ENCODE measurements at places on chromosomes 1 and 21. TPM values are rescaled to one million over a fixed set of nuclear protein-coding genes. Genes with fewer than 3 reads are reported as not detected.

DNA sequence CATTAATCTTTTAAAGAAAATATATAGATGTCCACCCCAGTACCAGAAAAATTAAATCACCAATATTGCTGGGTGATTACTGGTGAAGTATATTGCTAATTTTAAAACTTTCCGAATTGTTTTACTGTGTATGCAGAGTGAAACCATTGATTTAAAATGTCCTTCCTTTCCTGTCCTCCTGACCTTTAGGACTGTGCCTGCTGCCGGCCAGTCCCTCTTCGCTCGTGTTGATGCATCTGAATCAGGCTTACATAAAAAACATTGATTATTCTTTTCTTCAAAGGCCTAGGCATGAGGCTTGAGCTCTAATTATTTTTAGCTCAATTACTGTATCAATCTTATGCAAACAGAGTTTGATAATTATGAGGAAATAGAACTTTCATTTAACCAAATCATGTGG lies 1128.1 kb downstream of the BRINP3 start:
- no peak for DNase-seq

DNA sequence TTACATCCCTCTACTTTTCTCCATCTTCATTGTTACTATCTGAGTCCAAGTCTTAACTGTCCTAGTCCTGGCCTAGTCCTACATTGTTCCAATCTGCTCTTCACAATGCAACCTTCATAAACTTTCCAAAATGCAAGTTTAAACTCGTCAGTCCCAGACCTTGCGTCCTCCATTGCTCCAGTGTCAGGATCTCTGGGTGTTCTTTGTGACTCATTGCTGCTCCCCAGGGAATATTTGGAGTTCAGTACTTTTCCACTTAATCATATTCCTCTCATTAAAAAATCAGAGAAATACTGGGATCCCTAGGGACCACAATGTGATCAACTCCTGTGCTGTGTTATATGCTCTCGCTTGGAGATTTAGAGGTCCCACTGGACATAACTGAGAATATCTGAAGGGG lies 18.0 kb upstream of the KPRP start:
- DNase-seq: no peak

DNA sequence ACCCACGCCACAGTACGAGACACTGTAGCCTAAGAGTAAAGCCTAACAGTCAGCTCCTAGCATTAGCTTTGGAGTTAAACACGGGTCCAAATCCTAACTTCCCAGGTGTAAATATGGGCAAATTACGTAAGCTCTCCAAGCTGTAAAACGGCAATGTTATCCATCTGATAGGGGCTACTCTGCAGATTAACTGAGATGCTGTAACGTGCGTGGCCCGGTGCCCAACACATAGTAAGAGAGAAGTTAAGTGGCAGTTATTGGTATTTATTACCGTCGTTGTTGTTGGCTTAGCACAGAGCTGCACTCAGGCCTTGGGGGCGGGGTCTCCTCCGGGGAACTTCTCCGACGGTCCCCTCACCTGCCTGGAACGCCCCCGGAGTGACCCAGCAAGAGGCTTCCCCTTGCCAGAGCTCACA lies 457 bp downstream of the TRAPPC3 start:
- DNase-seq: no peak

DNA sequence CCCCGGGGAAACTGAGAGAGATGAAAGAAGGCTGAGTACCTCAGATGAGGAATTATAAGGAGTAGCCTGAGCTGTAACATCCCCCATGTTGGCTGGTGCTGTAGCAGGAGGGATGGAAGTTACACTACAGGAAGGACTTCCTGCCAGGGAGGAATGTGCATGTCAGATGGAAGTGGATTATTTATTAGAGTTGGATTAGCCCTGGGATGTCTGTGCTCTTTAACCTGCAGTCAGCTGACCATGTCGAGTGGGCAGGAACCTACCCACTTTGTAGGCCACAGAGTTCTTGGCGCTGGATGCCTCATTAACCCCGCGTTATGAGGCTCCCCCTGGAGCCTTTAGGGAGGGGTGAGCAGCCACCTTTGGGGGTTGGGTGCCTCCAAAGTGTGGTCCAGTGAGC lies 757 bp upstream of the SEMA4A start:
- DNase-seq: no peak

DNA sequence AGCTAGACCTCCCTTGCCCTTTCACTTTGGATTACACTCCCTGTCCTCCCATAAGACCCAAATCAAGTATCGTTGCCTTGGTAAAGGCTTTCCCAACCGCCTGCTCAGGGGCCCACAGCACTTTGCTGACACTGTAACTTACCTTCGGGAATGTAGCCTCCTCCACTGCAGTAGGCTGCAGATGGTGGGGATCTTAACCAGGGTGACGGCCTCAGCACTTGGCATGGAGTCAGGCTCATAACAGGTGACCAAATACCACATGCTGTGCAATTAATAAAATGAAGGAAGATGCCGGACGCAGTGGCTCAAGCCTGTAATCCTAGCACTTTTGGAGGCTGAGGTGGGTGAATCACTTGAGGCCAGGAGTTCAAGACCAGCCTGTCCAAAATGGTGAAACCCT lies 88.7 kb upstream of the IRF2BP2 start:
- DNase-seq: no peak

- no peak for DNase-seq
Measured at GRCh38 chr21:45108808-45109781, 34.7 kb downstream of the ADARB1 start.

AGO4 gene
- 8.7 TPM for total RNA-seq

DNA sequence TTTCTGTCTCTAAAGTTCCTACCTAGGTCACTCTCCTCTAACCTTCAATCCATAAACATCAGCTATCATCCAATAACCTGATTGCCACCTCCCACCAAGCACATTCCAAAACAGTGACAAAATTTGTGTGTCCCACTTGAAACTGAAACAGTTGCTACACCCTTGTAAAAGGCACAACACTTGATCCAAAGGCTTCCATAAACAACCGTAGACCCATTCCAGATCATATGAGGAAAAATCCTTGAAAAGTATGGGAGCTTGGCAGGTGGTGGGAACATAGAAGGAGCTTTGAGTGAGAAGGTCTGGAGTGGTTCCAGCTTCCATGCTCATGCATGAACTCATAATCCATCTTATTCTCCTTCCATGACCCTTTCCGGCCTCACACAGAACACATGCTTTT lies 82.0 kb upstream of the ATP1A1 start:
- no peak for DNase-seq

- no peak for DNase-seq
Measured at GRCh38 chr1:11107599-11107998, 7.9 kb upstream of the EXOSC10 start.

DNA sequence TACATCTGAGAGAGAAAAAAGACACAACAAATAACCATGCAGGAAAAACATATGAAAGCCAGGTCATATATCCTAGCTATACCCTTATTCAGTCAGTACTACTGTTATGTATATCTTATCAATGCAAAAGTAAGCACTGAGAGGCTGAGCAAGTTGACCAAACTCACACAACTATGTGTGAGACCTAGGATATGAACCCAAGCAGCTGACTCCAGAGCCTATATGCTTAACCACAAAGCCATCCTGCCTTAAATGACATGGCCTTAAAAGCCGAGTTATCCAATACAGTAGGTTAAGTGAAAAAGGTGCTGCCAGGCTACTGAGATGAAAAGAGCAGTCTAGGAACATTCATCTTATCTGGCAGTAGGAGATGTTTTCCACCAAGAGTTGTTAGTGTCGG lies 151.6 kb downstream of the RERE start:
- no peak for DNase-seq

- DNase-seq: no peak
Measured at GRCh38 chr1:222275001-222275728, 272.7 kb downstream of the HHIPL2 start.

NKAIN1 gene
- total RNA-seq: 35.3 TPM

- DNase-seq: no peak
Measured at GRCh38 chr1:77876884-77877283, 11.5 kb upstream of the NEXN start.

NBPF3 gene
- 17.2 TPM for total RNA-seq

GRCh38 chr1:203858055-203858454 lies 3.3 kb upstream of the SNRPE start:
- no peak for DNase-seq

DNA sequence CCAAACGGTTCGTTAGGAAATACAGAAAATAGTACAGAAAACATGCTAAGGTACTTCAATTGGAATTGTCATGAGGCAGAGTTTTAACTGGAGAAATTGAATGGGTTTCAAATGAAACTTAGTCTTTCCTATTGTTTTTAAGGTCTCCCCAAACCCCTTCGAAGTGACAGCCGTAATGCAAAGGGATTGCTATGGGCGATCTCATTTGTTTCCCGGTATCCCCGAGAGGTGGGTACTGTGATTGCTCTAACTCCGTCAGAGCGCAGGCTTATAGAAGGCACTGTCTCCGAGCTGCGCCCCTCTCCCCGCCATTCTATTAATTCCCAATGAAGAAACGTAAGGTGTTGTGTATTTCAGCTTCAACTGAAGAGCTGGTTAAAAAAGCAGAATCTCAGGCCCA lies 22.0 kb upstream of the RNF187 start:
- no peak for DNase-seq

- DNase-seq: no peak
Measured at GRCh38 chr1:10347109-10347508, 51.8 kb upstream of the PGD start.

- DNase-seq: no peak
Measured at GRCh38 chr1:232250838-232251237, 379.1 kb downstream of the SIPA1L2 start.

DNA sequence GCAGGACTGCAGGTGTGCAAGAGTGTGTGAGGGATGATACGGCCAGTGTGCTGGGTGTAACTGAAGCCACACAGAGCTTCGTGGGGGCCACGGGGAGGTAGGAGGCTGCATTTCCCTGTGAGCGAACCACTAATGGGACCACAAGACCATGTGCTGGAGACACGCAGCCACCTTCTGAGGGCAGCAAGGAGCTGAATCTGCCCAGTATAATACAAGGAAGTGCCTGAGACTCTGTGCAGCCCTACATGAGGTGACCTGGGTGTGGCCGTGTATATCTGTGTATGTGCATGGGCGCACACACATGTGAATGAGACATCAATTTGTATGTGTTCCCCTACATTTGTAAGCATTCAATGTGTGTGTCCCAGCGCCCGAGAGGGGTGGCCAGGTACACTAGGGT lies 50.8 kb downstream of the CHD5 start:
- DNase-seq: no peak

- no peak for DNase-seq
Measured at GRCh38 chr1:4836574-4836973, 182.2 kb downstream of the AJAP1 start.

- no peak for DNase-seq
Measured at GRCh38 chr1:68503085-68503484, 6.2 kb upstream of the DEPDC1 start.

B3GALT2 gene
- 0.05 TPM for total RNA-seq

KRTAP12-2 gene
- 0.25 TPM for total RNA-seq

CYYR1 gene
- 29.3 TPM for total RNA-seq

GFI1 gene
- 0.35 TPM for total RNA-seq

DNA sequence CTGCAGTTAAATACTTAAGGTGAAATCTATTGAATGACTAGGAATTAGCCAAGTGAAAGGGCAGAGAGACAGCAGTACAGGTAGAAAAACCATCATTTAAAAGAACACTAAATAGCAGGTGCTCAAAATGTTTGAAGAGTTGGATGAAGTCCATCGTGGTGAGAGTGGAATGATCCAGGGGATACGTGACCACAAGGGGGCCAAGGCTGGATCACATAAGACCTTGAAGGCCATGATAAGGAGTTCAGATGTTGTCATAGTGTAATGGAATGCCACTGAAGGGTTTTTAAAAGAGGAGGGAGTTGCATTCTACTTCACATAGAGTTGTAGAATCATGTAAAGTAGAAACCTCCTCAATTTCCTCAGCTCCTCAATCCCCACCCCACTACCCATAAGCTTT lies 34.8 kb upstream of the HOOK1 start:
- DNase-seq: peak; percentile 14

- DNase-seq: no peak
Measured at GRCh38 chr1:1239614-1240347, 6.7 kb downstream of the C1QTNF12 start.

DNA sequence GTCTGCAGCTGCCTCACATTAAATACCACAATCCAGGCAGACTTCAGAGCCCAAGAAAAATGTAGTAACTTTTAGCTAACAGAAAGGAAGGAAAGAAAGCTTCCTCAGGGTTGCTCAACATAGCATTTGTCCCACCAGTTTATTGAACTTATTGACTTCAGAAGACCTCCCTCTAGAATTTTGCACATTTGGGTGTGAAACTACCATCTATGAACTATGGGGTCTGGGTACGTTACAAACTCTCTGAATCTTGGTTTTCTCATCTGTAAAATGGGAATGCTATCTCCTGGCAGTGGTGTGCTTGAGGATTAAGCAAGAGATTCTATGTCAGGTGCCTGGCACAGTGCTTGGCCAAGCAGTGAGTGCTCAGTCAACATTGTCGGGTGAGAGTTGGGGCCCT lies at the start of gene ZP4:
Gene ZP4, minus strand, starts transcription at position 101 of the 400 bp plus-strand sequence. CDS start 287 bp downstream, outside the sequence.
- no peak for DNase-seq

- DNase-seq: no peak
Measured at GRCh38 chr1:19454265-19455146, 30.8 kb downstream of the CAPZB start.

DNA sequence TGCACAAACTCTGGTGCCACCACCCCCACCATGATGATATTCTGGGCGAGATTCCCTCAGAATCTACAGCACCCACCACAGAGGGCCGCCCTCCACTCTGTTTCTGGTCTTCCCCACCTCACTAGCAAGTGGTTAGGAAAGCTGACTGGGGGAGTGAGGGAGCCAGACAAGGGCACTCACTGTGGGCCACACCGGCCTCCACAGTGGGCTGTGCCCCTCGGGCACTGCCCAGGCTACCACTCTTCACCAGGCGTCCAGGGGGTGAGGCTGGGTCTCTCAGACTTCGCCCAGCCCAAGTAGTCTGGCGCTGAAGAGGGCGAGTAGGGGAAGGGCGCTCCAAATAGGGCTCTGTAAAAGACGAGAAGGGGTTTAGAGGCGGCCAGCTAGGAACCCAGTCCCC lies 11.2 kb upstream of the GATAD2B start:
- no peak for DNase-seq

TSSK3 gene
- 1.7 TPM for total RNA-seq

SPRR2E gene
- total RNA-seq: not detected

- no peak for DNase-seq
Measured at GRCh38 chr1:207861442-207862177, 49.3 kb downstream of the CD34 start.
